SK-N-MC (cell line): ENCODE measurements at places on chromosomes 12 and 14.

DNA sequence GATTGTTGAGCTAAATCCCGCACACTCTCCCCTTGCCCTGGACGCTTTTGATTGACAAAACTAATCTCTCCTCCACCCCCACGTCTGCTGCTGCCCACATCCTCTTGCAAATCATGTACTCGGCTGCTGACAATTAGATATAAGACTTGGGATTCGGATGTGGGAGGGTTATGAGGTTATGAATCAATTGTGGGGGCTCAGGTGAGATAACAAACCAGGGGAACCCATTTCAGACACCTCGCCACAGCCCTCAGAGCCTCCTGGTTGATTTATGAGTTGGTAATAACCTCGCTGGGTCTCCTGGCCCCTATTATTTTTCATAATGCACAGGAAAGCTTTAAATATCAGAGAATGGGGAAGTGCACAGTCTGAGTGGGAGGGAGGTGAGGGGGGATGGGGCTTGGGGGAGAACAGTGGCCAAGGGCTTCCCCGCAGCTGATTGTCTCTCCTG is 449.9 kb downstream of the DPF3 start:
- DNase-seq: no peak

GRCh38 chr14:65906344-65906743 is 493.8 kb downstream of the FUT8 start:
- DNase-seq: no peak

DNA sequence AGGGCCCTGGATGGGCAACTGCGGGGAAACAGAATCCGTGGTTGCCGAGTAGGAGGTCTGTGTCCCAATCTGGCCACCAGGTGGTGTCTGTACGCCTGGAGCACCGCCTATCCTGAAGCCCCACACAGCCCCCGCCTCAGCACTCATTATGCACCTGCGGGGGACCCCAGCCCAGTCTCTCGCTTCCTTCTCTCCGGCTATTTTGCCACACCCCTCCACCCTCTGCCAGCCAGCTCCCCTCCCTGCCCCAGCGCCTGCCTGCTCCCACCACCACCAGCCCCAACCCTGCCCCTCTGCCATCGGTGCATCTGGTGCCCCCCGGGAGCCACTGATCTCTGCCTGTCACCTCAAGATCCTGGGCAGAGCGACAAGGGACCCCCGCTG is 2.2 kb upstream of the NXPH4 start:
- no peak for DNase-seq

DNA sequence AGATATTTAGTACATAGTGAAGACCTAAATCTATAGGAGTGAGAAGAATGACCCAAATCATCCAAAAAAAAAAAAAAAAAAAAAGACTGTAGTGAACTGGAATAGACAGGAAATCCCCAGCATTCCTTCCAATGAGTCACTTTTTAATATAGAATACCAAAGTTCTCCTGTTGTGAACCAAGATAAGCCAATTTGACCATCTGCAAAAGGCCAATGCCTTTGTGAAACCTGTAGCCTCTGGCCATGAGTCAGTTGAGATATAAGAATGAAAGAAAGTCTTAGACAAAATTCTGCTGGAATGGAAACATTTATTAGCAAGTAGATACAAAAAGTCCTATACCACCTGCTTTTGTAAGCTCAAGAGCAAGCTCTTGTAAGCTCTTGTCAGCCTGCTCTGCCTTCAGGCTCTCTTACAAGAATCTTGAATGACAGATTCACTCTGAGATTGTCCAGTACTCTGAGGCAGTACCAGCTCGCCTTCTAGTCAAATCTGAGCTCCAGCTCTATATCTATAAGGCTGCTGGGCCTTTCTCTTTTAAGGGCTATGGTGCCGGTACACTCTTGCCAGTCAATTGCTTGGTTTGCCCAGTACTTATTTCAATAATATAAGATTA is 243.0 kb upstream of the TMTC1 start:
- DNase-seq: no peak

GRCh38 chr14:64407329-64407728 is 19.2 kb downstream of the MTHFD1 start:
- no peak for DNase-seq

DNA sequence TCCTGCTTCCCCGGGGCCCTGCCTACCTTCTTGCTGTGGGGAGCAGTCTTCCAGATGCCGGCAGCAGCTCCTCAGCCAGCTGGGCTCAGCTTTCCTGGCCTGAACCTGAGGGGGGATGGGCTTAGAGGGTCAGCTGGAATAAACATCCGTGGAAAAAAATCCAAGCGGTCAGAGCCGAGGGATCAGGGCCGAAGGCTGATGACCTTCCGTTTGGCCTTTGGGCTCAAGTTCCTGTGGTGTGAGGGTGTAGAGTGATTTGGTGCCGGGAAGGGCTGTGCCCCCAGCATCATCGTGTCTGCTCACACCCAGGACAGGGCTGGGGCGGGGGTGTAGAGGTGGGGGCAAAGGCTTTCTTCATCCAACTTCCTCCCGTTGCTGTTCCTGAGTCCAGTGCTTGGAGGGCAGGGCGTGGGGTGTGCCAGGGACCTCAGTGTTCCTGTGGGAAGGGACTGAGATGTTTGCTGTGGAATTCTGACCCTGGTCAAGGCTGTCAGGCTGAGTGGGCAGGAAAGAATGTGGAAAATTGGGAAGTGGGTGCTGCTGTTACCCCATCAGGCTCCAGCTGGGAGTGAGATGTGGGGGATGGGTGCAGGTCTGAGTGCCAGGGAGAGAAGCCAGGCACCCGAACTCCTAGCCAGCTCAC is 2.6 kb downstream of the SMIM41 start:
- DNase-seq: no peak

DNA sequence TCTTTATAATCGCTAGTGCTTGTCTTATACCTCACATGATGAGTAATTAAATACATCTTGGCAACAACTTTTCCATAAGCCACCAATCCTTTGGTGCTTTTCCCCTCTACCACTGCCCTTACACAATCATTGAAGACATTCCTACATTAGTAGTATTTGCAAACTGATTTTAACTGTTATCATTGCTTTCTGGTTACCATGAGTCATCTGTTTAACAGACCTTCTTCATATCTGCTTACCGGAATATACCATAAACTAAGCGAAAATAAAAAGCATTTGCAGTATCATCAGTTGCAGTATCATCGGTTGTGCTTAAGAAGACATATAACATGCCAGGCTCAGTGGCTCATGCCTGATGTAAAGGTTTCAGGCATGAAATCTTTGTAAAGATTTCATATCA is 54.8 kb upstream of the PLEKHA5 start:
- DNase-seq: no peak

DNA sequence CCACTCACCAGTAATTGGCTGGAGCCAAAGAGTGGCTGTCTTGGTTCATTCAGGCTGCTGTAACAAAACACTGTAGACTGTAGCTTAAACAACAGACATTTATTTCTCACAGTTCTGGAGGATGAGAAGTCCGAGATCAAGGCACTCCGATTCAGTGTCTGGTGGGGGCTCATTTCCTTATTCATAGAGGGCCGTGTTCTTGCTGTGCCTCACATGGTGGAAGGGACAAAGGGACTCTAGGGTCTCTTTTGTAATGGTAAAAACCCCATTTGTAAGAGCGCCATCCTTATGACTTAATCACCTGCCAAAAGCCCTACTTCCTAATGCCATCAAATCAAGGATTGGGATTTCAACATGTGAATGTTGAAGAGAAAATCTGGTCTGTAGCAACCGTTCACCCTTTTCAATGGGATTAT is 34.7 kb upstream of the CDKN3 start:
- DNase-seq: no peak

DNA sequence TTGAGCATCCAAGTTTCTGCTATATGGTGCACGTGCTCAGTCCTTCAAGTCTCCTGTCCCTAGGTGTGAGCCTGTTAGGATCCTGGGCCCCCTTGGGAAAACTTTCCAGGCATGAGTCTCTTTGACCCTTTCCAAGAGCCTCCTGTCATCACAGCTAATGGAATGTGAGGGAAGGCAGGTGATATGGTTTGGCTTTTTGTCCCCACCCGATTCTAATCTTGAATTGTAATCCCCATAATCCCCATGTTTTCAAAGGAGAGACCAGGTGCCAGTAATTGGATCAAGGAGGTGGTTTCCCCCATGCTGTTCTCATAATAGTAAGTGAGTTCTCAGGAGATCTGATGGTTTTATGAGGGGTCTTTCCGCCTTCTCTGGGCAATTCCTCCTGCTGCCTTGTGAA is 265.5 kb downstream of the ATP23 start:
- DNase-seq: no peak

DNA sequence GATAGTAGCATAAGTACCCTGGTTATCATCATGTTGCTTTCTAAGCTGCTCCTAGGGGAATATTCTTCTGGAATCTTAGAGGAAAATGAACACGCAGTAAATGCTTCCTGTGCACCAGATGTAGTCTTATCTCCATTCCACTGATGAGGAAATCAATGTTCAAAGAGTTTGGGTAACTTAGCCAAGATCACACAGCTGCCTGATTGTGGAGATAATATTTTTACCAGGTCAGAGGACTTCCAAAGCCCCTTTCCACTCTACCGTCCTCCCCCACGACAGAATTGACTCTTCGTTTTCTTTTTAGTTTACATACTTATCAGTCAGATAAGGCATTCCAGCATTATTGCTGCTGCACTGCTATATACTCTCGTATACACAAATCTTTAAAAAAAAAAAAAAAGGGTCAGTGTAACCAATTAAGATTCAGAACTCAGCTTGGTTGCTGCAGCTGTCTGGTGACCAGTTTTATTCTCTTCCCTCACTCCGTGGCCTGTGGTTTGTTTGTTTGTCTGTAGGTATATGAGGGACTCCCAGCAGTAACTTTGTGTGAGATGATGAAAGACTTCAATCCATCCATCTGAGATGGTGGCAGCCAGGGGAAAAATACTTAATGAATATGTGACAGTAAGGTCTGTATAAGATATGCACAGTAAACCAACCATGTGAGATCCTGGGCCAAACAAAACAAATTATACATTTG is 110.5 kb downstream of the TGFB3 start:
- no peak for DNase-seq

DNA sequence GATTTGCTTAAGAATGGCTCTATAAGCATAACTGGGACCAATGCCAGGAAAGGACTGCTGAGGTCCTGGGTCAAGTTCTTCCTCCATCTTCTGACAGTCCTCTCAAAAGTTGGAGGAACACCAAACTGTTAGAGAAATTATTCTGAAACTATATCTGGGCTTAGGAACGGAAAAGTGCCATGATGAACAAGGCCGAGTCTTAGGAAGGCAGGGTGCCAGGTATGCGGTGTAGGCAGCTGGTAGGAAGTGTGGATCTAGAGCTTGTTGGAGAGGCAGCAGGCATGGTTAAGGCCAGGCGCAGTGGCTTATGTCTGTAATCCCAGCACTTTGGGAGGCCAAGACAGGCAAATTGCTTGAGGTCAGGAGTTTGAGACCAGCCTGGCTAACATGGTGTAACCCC is 7.7 kb downstream of the GNPTAB start:
- no peak for DNase-seq

DNA sequence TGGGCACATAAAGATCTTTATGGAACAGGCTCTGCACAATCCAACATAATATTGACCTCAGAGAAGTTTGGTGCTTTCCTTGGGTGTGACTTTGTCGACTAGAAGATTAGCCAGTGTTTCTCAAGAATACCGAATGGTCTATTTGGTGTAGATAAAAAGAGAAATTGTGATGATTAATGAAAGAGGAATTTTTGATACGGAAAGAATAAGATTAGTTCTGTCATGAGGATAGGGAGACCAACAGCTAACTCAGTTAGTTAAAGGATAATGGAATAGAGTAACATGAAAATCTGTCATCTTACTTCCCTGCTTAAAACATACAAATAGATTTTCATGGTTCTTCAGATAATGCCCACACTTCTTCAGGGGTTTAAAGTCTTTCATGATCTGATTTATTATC is 24.2 kb downstream of the PTPRO start:
- DNase-seq: no peak

- DNase-seq: no peak
Observed at GRCh38 chr12:54587315-54587873, 1.1 kb downstream of the PPP1R1A start.

DNA sequence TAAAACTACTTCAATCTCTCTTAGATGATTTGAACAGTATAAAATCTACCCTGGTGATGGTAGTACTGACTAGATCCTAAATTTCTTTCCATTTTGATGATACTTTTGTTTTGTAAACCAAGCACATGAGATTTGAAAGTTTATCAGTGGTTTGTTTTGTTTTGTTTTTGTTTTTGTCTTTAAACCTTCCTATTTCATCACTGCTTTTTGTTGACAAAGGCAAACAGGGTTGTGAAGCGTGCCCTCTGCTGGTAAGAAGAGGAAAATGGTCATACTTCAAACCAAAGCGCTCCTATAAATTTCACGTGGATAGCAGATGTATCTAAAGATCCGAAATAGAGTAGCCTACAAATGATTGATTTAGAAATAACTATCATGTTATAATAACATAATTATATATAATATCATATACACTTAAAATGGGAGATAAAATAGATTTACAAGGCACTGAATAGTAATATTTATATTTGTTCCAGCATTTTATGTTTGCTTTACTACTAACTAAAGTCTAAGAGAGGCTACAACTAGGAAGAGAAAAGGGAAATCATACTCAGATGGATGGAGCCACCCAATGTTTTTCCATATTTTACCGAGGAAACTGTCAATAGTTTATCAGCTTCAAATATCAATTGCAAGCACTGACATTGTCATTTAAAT is 254.0 kb upstream of the USP15 start:
- peak; percentile 37 for DNase-seq

DNA sequence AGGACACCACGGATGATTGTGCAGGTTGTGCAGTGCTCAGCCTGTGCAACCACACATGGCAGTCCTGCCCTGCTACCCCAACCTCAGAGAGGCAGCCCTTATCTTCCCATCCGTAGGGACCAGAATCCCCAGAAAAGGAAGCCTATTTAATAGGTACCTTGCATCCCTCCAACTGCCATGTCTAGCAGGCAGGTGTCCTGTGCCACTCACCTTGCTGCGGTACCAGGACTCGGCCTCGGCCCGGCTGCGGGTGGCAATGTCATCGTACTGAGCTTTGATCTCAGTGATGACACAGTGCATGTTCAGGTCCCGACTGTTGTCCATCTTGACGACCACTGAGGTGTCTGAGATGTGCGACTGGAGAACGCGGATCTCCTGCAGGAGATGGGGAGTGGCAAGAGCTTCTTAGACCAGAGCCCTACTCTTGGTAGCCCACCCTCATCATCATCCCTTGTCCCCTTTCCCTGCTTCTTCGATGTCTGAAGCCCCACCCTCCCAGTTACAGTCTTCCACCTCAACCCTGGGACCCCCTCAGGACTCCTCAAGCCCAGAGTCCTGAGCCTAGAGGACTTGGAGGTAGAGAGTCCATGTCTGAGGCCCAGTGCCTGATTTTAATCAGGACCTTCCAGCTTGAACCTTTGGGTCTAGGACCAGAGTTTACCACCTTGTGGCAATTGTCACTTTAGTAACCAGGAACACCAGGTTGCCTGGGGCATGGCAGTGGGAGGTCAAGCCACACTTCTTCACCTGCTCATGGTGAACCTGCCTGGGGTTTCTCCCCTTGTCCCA is 20.5 kb downstream of the KRT7 start:
- DNase-seq: no peak

DNA sequence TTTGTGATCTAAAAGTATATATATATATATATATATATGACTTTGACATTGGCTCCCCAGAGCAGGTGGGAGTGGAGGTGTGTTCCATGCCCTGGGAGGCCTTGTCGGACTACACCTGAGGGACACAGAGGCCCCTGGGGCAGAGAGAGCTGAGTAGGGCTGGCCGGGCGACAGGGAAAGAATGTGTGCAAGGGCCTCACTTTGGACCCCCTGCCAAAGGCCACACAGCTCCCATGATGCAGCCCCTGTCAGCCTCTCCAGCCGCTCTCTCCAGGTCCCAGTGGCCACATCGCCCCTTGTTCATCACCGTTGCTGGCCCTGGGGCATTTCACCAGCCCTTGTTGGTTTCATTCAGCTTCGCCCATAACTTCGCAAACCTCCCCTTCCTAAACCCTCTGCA is 123.9 kb downstream of the BCL11B start:
- DNase-seq: no peak
